Activated T-helper 9 cell treated with anti-CD3 and anti-CD28 coated beads, Interleukin-2, amount 50 U/mL, for 16 hours (primary cell): ENCODE measurements at places on chromosomes 13 and 19.

GRCh38 chr13:33053397-33054066 lies 37.3 kb downstream of the KL start:
- no peak for DNase-seq

DNA sequence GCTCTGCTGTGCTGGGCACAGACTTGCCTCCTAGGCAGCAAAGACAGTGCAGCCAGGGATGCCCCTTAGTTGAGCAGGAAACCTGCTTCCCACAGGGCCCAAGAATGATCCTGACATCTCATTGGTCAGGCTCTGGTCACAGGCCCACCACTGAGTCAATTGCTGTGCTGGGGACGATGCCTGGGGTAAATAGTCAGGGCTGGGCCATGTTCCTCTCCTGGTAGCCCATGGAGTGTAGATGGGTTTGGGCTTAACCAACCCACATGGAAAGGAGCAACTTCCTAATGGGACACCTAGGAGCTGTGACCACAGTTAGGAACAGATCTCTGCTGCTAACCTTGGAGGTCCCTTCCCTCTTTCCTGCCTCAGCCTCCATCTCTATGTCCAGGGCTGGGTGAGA lies 212.5 kb upstream of the ZNF536 start:
- DNase-seq = no peak

- peak; percentile 54 for DNase-seq
These were observed 16.5 kb downstream of the SIGLEC7 start for GRCh38 chr19:51158474-51159129.

GRCh38 chr13:74077792-74078191 lies 56.4 kb downstream of the KLF12 start:
- no peak for DNase-seq

- no peak for DNase-seq
These were observed at the start of gene NCR1 for GRCh38 chr19:54905803-54906511. Gene NCR1 (plus strand): TSS chr19:54906148. CDS start chr19:54906188, 40 bp downstream.

- DNase-seq = no peak
These were observed 1.4 kb upstream of the GIPC1 start for GRCh38 chr19:14497228-14497921.

DNA sequence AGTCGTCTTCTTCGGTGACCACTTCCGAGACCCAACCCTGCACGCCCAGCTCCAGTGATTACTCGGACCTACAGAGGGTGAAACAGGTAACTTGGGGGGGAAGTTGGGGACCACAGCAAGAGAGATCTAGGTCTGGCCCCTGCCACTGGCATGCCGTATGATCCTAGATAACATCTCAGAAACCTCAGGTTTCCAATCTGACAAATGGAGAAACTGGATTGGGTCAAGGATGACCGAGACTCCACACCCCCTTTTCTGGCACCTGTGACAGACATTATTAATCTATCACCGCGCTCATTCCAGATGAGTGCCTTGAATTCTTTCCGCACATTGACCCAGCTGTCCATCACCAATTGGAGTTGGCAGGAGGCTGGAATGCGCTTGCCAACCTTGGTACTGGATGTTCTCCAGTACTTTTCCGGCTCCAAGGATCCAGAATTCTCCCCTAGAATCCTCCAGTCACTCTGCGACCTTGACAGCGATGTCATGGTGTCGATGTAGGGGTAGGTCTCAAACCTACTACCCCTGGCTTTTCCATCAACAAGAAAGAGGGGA lies 17.4 kb downstream of the VASP start:
- no peak for DNase-seq

DNA sequence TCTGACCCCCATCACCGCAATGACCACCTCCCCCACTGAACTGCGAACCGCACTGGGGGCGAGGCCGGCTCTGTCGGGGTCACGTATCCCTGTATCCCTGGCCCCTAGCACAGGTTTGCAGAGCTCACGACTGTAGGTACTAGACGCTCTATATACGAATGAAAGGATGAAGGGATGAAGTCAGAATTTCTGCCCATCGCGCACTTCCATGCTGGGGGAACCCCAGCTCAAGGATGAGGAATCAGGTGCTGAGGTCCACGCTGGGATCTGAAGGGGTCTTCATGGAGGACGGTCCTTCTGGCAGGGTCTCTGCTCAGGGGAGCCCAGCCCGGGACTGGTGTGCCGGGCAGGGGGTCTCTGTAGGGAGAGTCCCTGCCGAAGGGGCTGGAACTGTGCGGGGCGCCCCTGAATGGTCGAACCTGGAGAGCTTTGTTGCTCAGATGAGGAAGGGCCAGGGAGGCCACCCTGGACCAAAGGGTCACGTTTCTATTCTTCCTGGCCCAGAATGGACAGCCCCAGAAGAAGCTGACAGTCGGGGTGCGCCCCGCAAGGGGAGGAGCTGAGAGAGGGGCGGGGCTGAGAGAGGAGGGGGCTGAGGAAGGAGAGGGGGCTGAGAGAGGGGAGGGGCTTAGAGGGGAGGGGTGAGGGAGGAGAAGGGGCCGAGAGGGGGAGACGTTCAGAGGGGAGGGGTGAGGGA lies 37.9 kb upstream of the SEMA6B start:
- DNase-seq = no peak

- DNase-seq = no peak
These were observed 1.6 kb upstream of the ZBTB7A start for GRCh38 chr19:4068047-4068966.

DNA sequence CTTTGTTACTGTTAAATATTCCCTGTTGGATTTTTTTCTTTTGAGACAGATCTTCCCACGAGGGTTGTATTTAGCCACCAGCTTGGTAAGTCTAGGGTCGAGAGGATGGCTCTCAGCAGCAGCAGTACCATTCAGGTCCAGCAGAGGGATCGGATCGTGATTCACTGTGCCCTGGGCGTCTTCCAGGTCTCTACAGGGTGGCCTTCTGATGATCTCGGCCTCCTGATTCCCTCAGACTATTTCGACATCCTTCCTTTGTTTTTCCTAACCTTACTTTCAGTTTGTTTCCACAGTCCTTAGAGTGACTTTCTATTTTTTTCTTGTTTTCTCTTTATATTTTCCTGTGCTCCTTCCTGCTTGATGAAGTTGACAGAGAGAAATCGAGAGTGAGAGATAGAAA lies 1436.9 kb downstream of the UQCRFS1 start:
- DNase-seq = no peak

- no peak for DNase-seq
These were observed 392.7 kb upstream of the HTR2A start for GRCh38 chr13:47289567-47289966.

GRCh38 chr13:61770681-61771080 lies 355.0 kb upstream of the PCDH20 start:
- no peak for DNase-seq

GRCh38 chr19:45475537-45476291 lies 7.9 kb downstream of the FOSB start:
- no peak for DNase-seq

GRCh38 chr13:21176982-21177284 lies 475 bp downstream of the MRPL57 start:
- DNase-seq = no peak

DNA sequence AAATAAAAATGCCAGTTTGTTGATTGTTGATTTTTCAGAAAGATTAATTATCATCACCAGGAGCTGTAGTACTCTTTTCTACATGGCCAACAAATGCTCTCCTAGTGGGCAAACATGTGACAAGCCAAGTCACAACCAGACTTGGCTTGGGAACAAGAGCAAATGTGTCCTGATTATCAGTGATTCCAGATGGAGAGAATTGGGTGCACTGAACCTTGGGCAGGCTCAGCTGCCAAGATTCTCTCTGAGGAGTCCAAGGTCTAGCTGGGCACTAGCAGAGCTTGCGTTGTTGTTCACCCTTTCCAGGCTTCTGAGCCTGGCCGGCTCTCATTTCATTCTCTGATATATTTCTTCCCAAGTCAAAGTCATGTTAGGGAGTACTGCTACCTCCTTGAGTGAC lies 27.3 kb upstream of the GPI start:
- no peak for DNase-seq

DNA sequence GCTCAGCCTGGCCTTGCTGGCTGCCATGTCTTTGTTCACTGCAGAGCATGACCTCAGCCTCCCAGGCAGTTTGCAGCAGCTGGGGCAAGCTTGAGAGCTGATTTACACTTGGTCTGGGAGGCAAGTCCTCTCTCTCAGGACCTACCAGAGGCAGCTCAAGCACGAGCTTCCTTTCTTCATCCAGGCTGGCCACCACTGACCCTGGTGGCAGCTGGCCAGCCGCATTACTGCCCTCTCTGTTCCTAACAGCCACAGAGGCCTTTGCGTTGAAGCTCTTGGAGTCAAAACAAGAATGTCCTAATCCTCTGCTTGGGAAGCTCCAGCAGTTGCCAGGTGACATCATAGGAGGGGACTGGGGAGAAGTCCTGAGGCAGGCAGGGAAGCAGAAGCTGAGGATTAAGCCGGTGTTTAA lies 85.7 kb downstream of the NUFIP1 start:
- DNase-seq = no peak

DNA sequence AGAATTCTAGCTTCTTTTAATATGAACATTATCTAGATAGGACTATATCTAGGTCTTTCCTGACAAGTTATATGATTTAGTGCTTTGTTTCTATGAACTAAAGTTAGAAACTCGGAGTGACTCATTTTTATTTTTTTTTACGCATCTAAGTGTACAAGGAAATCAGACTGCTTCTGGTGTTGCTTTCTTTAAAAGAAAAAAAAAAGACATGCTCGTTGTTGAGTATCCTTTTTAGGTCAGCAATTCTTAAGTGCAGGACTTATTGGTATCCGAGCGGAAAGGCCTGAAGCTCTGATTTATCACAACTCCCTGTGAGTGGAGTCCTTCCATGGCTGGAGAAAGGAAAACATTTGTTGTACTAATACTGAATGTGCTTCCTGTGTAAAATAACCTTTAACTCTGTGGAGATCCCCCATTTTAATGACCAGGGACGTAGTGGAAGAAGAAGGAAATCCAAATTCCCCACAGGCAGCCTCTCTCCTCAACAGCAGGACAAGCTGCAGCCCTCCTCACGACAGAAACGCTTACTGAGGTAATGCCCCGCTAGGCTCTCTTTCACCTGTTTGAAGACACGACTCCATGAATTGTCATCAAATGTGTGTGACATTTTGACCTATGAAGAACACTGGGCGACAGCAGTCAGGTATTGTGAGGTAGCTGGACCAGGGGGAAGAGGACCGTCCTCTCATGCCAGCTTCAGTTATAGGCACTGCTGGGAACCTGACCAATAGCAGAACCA lies 17.9 kb upstream of the POMP start:
- DNase-seq = no peak

DNA sequence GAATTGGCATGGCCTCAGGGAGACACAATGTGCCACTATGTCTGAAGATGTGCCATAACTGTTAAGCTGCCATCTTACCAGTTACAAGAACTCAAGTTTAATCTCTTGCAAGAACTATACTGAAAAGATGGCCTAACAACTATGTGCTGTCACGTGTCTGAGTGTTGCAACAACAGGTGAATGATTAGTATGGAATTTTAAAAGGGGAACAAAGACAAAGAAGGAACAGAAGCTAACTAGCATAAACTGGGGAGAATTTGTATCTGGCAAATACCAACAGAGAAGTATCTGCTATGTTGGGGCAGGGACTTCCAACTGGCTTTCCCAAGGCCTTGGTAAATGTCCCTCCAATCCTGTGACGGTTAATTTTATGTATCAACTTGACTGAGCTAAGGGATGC lies 11.5 kb upstream of the ACOD1 start:
- no peak for DNase-seq

GRCh38 chr13:50494138-50494537 lies 349.4 kb downstream of the DLEU7 start:
- DNase-seq = no peak

DNA sequence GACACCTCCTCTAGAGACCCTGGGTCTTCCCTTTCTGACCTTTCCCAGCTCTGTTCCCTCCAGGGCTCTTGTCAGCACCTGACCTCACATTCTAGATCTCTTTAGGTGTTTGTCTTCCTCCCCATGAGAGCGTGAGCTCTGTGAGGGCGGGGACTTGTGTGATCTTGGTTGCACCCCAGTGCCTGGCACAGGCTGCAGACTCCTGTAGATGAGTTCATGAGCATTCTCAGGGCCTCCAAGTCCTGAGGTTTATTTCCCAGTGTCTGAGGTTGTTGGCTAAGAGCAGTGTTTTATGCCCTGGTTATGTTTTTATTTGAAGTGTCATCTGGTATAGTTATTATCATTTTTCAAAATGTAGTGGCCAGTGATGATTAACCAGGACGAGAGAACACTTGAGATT lies 596 bp downstream of the CEACAM4 start:
- no peak for DNase-seq

DNA sequence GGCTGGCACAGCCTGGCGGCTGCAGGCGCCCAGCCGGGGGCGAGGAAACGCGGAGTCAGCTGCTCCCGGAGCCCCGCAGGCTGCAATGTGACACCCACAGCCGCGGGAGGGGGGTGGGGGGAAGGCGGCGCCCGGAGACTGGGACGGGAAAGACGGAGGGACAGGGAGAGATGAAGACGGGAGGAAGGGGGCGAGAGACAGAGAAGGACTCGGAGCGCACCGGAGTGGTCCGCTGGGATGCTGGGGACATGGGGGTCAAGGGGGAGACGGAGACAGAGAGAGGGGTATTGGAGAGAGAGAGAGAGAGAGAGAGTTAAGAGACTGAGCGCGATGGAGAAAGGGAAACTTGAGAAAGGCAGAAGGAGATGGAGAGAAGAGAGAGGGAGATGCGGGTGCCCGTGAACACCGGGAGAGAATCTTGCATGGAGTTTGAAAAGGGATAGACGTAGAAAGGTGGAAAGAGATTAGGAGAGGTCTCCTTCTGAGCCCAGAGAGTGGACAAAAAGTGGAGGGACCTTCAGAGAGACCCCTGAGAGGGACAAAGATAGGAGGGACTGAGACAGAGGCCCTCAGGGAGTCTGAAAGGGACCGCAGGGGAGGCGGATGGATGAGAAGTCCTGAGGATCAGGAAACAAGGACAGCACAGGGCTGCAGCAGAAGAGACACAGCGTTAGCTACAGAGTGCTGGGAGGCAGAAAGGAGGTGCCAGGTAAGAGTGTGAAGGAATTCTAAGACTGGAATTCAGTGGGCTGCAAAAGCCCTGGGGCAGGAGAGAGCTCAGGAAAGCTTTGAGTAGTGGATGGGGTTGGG lies 1.0 kb downstream of the SCN1B start:
- DNase-seq = no peak

DNA sequence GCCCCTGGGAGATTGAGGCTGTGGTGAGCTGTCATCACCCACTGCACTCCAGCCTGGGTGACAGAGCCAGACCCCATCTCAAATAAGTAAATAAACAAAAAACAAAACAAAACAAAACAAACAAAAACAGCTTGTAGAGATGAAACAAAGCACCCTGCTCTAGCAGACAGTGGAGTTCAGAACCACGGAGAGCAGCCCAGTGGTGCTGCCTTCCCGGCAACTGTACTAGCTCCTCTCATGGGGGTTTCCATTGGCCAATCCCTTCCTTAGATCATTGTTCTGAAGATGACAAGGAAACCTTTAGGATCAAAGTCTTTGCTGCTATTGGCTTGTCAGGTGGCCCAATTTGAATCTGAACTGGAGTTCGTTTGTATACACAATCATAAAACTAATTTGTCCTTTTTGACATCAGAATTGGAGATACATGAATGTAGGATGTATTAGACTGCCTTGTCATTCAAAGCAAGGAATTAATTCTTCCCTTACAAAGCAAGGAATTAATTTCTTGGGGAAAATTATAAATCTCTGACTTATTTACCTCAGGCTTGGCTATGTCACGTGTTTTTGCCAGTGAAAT lies 19.7 kb upstream of the SYCN start:
- no peak for DNase-seq
